Choroid plexus epithelial cell (primary cell): ENCODE measurements at places on chromosomes 4 and X.

GRCh38 chrX:44842550-44843317 is 1.1 kb upstream of the DUSP21 start:
- DNase-seq = no peak

- peak; percentile 91 for DNase-seq
Observed at GRCh38 chr4:113436360-113436759, 325.2 kb downstream of the CAMK2D start.

- DNase-seq = no peak
Observed at GRCh38 chrX:79361192-79361870, 5.8 kb downstream of the ITM2A start.

DNA sequence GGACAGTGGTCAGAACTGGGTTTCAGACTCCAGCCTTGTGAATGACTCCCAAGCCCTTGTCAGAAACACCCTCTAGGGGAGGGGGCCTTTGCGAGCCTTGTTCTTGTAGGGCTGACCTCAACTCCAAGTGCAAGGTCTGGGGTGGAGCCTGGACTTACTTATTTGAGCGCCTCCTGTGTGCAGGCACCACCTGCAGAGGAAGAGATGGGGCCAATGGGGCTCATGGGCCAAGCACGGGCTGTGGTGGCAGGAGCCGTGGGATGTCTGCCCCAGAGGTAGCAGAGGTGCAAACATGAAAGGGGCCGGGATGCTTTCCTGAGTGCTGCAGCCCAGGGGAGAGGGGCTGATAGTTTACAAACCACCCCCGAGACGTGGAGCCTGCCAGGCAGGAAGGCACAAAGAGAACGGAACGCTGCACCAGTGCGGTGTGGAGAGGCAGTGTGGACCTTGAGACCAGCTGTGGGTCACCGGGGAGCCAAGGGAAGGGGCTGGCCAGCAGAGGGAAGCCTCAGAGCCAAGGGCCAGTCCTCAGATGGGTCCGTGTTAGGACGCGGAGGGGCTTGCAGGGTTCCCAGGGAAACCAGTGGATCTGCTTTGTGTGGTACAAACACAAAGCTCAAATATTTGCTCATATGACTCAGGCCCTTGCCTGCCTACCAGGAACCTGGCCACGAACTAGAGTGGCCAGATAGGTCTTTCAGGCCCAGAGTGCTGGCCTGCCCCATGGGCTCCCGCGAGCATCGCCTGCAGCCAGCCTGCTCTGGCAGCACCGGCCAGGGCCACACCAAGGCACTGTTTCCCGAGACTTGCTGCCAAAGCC is 8.7 kb upstream of the TADA2B start:
- peak; percentile 63 for DNase-seq

GRCh38 chrX:11053351-11053750 is 57.8 kb upstream of the HCCS start:
- no peak for DNase-seq

- peak; percentile 4 for DNase-seq
Observed at GRCh38 chrX:120125444-120125843, 9.7 kb upstream of the RHOXF1 start.

DNA sequence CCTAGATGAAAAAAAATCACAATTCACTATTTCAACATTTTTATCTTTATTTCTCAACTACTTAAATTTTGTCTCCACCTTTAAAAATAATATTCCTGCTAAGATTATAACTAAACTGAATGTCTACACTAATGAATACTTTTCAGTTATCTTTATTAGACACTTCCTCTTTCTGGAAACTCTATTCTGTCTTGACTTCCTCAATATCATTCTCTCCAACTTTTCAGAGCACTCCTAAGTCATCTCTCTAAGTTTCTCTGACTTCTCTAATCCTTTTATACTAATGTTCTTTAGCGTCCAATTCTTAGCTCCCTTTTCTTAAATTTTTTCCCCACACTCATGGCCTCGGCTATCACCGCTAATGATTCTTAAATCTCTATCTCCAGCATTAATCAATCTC is 374.2 kb downstream of the FBXO8 start:
- DNase-seq = no peak

DNA sequence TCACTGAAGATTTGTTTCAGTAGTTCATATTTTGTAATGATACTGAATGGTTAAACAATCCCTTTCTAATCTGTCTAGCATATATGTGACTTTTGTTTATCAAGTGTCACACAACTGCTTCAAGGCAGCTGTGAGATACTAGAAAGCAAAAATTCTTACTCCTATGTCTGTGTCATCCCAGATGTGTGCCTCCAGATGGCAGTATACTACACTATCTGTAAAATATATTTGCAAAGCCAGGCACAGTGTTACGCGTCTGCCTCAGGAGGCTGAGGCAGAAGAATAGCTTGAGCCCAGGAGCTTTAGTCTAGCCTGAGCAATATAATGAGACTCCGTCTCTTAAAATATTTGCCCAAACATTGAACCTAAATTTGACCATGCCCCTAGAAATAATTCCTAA is 4.0 kb downstream of the NUDT10 start:
- DNase-seq = peak; percentile 60

DNA sequence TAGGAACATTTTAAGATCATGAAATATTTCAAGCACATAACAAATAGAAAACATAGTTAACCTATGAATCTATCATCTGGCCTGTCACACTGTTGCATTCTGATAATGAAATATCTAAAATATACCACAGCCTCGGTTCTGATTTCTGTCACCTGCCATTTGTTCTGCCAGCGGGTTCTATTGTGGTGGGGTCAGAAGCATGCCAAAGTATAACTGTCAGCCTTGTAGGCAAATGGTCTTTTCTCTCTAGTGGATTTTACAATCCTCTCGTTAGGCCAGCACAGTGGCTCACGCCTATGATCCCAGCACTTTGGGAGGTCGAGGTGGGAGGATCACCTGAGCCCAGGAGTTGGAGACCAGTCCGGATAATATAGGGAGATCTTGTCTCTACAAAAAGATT is 47.9 kb downstream of the HTRA3 start:
- no peak for DNase-seq

DNA sequence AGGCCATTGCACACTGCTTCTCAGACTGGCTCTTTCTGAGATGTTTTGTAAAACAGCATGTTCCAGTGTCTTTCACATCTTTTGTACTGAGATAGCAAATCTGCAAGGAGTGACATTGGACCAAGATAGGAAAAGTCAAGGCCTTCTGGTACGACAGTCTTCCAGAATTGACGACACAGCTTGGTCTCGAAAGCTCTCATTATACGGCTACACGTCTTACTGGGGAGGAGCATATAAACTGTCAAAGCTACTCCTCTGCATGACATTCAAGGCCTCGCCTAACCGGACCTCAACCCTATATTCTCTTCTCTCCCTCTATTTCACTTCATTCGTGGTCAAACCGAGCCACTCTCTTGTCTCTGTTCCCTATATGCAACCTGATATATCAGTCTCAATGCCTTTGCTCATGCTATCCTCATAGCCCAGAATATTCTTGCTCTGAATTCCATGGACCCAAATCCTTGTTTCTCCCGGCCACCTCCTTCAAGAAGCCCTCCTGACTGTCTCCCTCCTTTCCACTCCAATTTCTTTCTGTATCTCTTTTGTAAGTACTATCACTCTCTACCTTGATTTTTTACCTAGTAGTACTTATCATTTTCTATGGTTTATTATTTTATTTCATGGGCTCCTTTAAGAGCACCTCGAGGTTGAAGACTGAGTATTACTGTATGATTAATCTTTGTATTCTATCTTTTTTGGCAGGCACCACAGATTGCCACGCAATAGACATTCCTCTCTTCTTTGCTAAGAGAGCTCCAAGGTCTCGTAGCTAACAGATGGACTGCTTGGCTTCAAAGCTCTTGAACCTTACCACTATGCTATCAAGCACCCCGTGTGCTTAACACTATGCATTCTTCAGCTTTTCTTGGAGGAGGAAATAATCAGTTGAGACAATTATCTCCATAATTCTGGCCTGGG is 35.1 kb downstream of the RBM47 start:
- peak; percentile 86 for DNase-seq

GRCh38 chr4:79073471-79073870 is 134.2 kb upstream of the PAQR3 start:
- DNase-seq = no peak

- no peak for DNase-seq
Observed at GRCh38 chrX:121161501-121161933, 114.1 kb downstream of the GLUD2 start.

- DNase-seq = no peak
Observed at GRCh38 chr4:41645728-41646390, 102.7 kb downstream of the PHOX2B start.

DNA sequence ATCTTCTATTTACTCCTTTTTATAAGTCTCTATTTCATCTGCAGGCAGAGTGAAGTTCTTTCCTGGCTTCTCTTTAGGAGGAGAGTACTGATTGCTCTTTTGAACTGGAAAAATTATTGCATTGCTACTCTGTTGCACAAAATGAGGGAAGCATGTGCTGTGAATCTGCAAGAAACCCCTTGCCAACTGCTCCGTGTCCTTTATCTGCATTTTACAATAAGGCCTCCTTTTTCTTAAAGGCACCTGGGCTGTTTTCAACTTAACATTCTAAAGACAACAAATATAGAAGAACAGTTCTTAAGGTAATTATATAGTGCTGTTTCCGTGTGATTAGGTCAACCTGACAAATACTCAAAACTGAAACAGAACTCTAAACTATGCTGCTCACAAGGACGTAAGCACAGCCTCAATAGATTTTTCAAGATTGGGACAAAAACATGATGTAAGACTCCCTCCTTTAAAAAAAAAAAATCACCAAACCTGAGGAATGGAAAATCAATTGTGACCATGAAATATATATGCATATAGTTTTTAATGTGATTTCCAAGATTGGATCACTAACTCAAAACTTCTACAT is 716.6 kb upstream of the INTU start:
- peak; percentile 47 for DNase-seq

- no peak for DNase-seq
Observed at GRCh38 chrX:115939636-115940160, 230.8 kb upstream of the AGTR2 start.

DNA sequence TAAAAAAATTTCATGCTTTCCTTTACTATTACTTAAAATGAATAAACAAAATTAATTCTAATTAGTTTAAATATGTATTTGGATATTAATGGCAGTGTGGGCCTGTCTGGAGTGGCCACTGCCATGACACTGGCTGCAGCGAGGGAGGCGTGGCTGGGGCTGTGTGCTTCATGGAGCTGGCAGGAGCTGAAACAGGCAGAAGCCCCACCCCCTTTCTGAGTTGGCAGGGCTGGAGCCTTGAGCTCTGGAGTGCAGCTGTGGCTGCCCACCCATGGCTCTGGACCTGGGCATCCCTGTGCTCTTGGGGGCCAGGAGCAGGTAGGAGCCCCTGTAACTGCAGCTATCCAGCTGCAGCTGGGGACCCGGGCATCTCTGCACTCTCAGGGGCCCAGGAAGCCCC is 8.2 kb upstream of the HSD17B11 start:
- DNase-seq = no peak

- DNase-seq = peak; percentile 80
Observed at GRCh38 chr4:87849612-87850011, 16.8 kb downstream of the MEPE start.

GRCh38 chr4:153232768-153233167 is 28.5 kb downstream of the TRIM2 start:
- no peak for DNase-seq

DNA sequence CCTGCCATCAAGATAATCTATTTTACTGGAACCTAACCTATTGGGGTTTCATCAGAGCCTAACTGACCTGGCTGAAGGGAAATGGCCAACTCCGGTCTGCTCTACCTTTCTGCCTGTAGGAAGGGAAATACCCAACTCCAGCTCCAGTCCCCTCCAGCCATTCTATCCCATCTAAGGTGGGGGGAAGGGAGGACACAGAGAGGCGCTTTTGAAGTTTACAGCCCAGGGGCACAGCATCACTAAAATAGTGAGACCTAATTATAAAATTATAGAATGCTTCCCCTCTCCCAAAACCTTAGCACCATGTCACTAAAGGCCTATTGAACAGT is 27.8 kb upstream of the ACSL4 start:
- no peak for DNase-seq

DNA sequence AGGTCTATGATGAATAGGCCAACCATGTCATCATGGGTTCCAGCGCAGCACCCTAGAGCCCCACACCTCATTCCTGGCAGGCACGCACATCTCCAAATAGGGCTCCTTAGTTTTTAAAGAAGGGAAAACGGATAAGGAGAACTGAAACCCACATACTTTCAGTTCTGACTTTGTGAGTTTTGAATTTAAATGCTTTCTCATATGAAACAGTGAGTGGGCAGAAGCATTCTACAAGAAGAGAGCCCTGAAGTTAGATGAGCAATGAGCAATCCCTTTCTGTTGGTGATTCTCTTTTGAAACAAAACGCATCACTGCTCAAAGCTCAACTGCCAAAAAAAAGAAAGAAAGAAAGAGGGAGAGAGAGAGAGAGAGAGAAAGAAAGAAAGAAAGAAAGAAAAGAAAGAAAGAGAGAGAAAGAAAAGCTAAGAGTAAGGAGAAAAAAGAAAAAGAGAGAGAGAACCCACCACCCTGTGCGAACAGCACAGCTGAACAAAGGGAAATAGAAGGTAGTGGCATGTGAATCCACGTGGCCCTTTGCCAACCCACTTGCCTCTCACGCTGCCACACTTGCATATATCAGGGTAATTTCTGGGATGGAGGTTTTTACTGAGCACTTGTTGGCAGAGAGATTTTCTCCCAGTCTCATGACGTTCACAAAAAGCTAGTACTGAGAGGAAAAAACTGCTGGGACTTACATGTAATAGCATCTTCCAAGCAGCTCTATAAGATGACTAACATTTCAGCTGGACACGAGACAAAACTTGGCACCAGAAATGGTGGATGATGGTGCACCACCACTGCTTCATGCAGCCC is 31.0 kb downstream of the TMSB4X start:
- DNase-seq = no peak

DNA sequence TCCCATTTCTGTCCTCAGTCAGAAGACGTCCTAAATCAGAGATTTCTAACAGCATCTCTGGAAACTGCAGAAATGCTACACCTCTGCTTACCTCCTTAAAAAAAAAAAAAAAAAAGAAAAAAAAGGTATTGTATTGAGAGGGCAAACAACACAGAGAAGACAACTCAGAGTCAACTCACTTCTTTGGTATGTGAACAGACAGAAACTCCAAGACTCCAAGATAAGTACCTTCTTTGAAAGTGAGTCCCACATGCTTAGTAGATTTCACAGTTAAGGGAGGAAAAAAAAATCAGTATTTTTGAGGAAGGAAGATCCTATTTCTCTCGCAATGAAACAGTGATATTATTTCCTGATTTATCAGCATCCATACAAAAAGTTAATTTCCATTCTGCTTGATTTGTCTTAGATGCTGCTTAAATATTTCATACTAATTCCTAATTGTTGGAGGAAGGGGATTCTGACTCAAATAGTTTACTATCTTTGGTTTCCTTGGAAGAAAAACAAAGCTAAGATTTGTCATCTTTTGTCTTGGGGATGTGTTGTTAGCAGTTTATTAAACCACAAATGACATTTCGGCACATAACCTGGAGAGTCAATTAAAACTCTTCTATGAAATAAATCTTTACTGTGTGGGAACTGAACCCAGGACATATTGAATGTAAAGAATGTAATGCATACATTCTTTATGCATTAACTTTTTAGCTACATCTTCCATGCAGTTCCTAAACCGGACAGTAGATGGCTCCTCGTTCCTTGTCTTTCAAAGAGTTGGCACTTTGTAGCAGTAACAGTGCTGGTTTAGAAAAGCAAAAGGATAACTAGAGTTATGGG is 4.7 kb downstream of the RASGEF1B start:
- DNase-seq = peak; percentile 83
